ENCODE measurements at places on chromosomes 6 and 20.

DNA sequence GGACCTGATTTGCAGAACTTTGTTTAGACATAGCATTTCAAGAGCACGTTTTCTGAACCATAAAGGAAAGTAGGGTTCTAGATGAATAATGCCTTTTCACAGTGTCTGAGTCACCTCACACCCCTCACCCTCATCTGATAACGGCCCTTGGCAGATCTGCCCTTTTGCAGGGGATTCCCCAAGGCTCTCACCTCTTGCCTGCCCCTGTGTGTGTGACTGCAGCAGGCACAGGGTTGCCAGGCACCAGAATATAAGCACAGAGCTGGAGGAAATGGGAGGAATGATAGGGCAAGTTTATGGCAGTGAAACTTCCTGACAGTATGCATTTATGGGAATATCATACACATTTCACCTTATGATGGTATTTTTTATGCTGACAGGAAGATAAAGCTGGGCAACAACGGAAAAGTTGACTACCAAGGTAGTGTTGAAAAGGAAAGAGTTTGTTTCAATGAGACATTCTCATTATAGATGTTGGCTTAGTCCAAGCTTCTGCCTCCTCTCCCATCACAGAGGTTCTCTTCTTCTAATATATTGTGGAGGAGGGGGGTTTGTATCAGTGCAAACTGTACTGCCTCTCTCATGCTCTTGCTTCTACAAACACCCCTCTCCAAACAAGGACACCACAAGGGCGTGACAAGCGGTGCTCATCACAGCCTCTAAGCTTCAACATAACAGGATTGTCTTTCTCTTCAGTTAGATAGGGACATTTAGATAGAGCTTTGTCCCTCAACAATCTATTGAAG is 101.5 kb upstream of the BACH2 start:
- DNase-seq: peak; percentile 49

DNA sequence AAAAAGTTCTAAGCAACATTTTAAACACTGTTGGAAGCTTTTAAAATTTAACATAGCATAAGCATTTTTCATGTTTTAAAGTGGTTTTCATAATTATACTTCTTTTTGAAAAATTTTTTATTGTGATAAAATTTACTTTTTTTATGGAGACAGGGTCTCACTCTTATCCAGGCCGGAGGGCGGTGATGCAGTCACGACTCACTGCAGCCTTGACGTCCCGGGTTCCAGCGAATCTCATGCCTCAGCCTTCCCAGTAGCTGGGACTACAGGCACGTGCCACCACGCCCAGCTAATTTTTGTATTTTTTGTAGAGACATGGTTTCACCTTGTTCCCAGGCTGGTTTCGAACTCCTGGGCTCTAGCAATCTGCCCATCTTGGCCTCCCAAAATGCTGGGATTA is 46.1 kb upstream of the TULP4 start:
- no peak for DNase-seq

- peak; percentile 20 for DNase-seq
Measured at GRCh38 chr6:127462376-127462775, 3.2 kb upstream of the KIAA0408 start.

- no peak for DNase-seq
Measured at GRCh38 chr6:13263669-13264068, 64.7 kb downstream of the TBC1D7 start.

GRCh38 chr6:24950218-24950941 is 14.6 kb upstream of the RIPOR2 start:
- no peak for DNase-seq

- DNase-seq: no peak
Measured at GRCh38 chr6:140601021-140601808, 1226.8 kb upstream of the CITED2 start.

GRCh38 chr6:35495258-35496035 is 1.4 kb downstream of the TEAD3 start:
- DNase-seq: no peak

GRCh38 chr20:41592516-41593216 is 25.5 kb downstream of the CHD6 start:
- DNase-seq: peak; percentile 13

DNA sequence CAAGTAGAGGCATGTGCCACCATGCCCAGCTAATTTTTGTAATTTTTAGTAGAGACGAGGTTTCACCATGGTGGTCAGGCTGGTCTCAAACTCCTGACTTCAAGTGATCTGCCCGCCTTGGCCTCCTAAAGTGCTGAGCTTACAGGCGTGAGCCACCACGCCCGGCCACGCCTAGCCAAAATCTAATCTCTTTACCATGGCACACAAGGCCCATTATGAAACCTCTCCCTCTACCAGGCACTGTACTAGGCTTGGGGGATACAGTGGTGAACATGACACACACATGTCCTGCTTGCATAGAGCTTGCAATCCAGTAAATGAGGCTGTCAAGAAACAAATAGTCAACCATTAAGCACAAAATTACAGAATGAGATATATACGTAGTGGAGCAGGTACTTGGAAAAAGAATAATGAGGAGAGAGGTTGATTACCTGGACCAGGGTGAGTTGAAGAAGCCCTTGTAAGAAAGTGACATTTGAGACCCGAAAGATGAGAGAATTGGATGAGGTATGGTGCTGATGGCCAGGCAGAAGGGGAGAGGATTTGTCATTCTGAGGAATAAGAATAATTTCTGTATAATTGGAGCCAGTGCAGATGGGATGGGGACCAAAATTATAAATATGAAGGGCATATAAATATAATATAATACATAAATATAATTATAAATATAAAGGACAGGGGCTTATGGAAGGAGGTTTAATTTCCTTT is 1.2 kb upstream of the CTNNBL1 start:
- no peak for DNase-seq

DNA sequence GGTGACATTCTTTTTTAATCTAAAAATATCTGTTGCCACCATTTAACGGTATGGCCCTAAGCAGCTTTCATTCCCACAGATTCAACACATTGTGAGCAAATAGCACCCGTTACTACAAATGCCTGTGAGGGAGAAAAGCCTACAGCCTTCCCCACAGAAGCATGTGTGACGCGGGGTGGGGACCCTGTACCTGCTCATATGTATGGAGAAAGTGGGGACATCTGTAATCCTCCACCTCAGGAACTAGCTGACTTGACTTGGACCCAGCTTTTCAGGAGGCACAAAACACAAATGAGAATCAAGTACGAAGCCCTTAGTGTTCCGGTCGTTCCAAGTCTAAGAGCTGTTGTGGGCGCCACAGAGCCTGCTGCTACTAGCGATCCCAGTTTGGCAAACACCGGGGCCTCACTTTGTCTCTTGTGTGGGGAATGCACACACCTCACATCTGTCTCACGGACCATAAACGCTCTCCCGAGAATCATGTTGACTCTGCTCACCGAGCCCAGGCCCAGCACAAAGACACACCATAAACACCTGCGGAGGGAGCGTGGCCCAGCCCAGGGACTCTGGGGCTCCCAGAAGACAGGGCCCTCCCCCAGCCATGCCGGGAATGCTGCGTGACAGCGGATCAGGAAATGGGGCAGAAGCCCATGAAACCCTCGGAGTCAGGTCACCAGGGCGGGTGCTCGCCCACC is 21.6 kb downstream of the DLL1 start:
- no peak for DNase-seq

DNA sequence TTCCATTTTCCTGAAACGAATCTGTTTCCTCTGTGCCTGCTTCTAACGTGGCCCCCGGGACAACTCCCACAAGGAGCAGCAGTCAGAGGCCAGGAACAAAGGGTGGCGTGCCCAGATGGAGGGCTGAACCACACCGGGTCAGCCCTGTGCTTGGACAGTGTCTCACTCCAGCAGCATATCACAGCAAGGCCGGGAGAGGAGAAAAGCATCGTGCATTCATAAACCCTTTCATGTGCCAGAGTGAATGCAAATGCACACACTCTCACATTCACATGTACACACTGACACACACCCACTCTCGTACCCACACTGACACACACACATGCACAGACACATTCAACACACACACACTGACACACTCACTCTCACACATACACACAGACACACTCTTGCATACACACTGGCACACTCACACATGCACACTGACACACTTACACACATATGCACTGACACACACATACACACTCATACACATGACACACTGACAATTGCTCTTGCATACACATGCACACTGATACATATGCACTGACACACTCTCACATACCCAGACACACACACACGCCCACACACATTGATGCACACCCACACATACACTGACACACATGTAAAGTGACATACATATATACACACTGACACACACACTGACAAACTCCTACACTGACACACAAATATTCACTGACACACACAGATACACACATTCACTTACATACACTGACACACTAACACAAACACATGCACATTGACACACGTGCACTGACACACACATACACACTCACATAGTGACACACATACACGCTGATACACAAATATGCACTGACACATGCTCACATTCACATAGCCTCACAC is 237.0 kb downstream of the LRFN2 start:
- DNase-seq: no peak

DNA sequence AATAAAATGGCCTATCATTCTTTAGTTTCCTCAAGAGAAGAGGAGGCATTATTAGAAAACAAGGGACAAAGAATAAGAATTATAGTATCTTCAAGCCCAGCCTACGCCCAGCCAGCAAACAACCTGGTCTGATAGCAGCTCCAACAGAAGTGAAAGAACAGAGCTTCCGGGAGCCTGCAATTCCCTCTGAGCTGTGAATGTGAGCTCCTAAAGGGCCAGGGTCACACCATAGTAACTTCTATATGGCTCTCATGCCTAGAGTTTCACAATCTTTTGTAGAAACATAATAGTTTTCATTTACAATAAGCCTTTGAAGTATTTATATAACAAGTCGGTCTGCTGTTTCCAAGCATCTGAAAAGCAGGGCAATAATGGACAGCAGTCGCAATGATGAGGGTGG is 116.5 kb downstream of the SMLR1 start:
- DNase-seq: no peak

- DNase-seq: no peak
Measured at GRCh38 chr6:49233483-49233882, 229.6 kb downstream of the MMUT start.

- no peak for DNase-seq
Measured at GRCh38 chr6:148962854-148963515, 216.2 kb downstream of the UST start.

- DNase-seq: no peak
Measured at GRCh38 chr20:824490-824889, 9.0 kb upstream of the FAM110A start.

GRCh38 chr6:35165630-35166071 is 24.5 kb upstream of the TCP11 start:
- no peak for DNase-seq

GRCh38 chr20:371755-372542 is 8.6 kb upstream of the TRIB3 start:
- peak; percentile 99 for DNase-seq
